ENCODE measurements at places on chromosomes 2 and 18. TPM values are rescaled to one million over a fixed set of nuclear protein-coding genes. Genes with fewer than 3 reads are reported as not detected.

DNA sequence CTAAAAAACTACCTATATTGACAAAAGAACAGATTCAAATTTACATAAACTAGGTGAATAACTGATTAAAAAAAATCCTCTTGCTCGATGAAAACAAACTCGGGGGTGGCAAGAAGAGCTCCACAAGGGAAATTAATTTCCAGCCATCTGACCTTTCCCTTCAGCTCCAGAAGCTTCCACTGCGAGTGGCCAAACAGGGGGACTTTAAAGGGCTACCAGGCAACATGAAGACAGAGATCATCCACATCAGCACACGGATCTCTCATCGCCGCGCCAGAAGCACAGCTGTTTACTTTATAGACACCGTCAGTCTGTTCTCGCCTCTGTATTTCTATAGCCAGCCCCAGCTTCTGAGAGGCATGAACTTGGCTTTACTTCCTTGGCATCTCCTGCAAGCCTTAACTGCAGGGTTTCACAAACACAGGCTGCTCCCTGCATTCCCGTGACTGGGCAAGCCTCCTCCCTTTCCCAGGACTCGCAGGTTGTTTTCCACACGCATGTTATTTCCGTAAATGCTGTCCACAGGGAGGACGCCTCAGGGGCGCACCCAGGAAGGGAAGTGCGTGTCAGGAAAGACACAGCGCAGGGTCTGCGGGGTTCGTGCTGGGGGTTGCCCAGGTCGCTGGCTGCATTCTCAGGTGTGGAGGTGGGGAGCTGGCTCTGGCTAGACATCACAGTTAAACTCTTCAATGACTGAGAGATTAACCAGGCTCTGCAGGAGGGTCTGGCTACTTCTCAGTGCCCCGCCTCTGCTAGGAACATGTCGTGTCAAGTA lies 85.0 kb downstream of the USP40 start:
- DNase-seq, result no peak

MC4R gene
- not detected for polyA plus RNA-seq

GRCh38 chr18:11115276-11115675 lies 34.1 kb downstream of the PIEZO2 start:
- DNase-seq, result no peak

DNA sequence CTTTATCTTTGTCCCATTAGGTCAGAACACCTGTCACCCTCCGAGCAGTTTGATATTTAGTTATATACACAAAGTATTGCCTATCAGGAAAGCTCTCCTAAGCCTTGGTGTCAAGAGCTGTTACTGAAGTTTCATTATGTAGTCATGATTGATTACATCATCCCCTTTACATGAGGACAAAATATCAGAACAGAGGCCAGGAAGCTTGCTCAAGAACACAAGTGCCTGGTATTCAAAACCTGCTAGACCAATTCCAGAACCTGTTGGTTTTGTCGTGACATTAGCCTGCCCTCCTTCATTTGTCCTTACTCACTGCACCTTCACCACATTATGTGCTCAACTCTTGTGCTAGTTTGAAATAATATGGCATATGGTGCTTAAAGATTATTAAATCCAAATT lies 377.1 kb downstream of the CDH19 start:
- no peak for DNase-seq

DNA sequence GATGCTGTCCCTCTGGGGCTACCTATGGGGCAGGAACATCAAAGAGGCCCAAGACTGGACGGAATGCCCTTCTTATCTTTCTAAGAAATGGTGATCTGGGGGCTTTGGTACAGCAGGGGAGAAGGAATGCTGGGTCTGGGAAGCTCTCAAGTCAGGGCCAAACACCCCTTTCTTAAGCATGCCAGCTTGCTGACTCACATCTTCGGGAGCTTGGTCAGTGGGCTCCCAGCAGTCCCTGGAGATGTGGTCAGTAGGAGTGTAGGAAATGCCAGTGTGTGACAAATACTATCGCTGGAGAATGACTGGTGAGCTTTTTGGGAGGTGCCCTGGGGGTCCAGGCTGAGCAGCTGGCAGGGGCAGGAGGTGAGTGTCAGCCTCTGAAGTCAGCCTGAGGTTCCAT lies 105.0 kb upstream of the CDC42EP3 start:
- peak; percentile 14 for DNase-seq

Data from CD14-positive monocyte (primary cell).